Fibroblast of upper back skin (primary cell): ENCODE measurements at places on chromosomes 2 and 18.

DNA sequence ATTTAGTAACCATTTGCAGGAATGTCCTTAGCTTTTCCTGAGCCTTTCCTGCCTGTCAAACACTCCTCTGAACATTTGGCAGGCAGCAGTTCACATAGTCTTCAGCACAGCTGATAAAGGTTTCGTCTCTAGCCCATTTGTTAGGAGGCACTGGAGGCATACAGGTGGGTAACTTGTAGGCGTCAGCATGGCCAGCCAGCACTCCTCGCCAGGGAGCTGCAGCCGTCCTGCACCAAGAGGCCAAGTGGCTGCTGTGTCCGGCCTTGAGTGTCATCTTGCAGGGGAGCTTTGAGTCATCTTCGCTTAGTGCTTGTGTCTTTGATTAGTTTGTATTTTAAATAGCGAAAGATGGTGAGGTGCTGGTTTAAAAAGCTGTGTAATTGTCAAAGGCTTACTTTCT is 120.3 kb upstream of the NFATC1 start:
- no peak for DNase-seq

DNA sequence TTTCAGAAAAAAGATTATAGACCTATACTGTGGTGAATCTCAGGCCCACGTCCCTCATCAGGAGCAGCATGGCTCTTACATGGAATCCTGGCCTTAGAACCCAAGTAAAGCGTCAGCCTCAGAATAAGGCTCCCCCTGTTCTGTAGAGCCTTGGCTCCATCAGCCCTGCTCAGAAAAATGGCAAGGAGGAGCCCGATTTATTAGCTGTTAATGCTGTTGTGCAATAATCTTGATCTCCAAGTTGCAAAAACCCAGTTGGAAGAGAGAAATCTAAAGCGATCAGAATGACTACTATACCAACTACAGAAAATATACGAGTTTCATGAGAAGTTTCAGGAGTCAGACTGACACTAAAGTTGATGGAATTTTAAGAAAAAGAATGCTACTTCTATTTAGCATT is 35.6 kb upstream of the CTAGE1 start:
- DNase-seq, result no peak

- DNase-seq, result peak; percentile 39
Observed at GRCh38 chr2:205133544-205133943, 548.8 kb upstream of the NRP2 start.

GRCh38 chr2:120231564-120231973 is 8.4 kb upstream of the TMEM185B start:
- no peak for DNase-seq

- no peak for DNase-seq
Observed at GRCh38 chr2:128421286-128421685, 102.6 kb upstream of the HS6ST1 start.

- peak; percentile 28 for DNase-seq
Observed at GRCh38 chr18:40168026-40168425, 1787.0 kb upstream of the PIK3C3 start.

DNA sequence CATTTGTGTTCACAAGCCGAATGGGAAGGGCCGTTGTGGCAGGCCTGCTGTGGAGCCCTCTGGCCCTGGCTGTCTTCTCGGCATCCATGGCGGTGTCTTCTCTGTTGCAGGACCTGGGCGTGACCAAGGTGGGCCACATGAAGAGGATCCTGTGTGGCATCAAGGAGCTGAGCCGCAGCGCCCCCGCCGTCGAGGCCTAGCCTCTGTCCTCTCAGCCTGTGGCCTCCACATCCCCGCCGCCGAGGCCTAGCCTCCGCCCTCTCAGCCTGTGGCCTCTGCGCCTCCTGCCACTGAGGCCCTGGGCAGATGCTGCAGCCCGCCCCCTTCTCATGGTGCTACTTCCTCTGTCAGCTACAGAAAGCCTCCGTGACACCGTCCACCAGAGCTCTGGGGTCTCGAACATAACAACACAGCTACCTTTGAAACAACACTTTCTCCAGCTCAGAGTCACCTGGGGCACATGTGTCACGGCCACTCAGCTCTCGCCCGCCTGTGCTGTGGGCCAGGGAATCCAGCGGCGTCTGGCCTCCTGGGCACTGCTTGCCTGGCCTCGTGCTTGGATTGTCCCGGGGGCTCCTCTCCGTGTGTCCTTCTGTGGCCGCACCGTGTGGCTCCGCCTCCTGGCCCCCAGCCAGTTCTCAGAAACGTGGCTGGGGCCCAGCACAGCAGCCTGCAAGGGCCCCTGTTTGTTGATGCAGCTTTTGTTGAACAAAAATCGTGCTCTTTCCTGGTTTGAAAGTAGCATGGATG is 97.1 kb downstream of the USP40 start:
- no peak for DNase-seq

DNA sequence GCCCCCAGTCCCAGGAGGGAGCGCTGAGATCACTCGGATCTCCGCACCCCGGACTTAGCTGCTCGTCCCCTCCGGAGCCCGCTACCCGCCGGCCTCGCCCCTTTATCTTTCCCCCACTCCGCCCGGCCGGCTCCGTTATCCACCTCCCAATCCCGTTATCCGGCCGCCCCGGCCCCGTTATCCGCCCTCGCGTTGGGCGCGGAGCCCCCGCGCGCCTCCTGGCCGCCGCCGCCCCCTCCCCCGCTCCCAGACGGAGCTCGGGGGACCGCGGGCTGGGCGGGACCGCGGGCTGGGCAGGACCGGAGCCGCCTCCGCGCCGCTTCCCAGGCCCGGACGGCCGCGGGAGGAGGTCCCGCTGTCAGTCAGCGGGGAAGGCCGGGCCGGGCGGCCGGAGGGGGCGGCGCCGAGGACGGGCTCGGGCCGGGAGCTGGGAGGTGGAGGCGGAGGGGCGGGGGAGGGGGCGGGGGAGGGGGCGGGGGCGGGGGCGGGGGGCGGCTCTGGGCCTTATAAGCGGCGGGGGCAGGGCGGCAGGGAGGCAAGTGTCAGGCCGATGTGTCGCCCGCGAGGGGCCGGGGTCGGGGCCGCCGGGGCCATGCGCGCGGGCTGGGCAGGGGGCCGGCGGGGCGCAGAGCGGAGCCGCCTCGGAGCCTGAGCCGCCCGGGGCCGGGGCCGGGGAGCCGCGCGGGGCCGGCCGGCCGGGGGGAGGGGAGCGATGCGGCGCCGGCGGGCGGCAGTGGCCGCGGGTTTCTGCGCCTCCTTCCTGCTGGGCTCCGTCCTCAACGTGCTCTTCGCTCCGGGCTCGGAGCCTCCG is at the start of gene PKDCC:
Gene PKDCC, plus strand, starts transcription at position 534 of the 811 bp plus-strand sequence. Its CDS starts 179 bp downstream, at position 713.
- peak; percentile 88 for DNase-seq

DNA sequence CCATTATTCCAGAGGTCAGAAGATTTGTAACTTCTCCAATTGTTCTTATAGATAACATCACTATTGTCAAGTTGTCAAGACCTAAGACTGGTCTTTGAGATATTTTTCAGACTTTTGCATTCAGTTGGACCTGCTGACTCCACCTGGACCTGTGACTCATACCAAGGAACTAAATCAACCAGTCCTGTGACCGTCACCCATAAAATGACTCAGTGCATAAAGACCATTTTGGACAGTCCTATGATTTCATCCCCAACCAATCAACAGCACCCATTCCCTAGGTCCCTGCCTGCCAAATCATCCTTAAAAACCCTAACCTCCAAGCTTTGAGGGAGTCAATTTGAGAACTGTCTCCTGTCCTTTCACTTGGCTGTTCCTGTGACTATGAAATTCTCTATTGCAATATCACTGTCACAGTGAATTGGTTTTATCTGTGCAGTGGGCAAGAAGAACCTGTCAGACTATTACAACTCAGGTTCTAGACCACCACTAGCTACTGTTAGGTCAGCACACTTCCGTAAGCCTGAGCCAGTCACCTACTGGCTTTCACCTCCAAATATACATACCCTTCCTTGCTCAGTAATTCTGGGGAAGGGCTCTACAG is 17.1 kb downstream of the DPP4 start:
- no peak for DNase-seq

DNA sequence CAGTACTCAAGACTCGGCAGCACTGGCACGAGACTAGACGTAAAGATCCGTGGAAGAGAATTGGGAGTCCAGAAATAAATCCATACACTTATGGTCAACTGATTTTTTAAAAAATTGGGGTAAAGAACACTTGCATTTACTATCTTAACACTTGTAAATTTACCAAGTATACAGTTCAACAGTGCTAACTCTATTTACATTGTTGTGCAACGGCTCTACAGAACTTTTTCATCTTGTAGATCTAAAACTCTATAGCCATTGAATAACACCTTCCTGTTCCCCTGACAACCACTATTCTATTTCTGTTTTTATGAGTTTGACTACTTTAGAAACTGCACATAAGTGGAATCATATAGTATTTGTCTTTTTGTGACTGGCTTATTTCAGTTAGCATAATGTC is 129.4 kb upstream of the SP3 start:
- no peak for DNase-seq

DNA sequence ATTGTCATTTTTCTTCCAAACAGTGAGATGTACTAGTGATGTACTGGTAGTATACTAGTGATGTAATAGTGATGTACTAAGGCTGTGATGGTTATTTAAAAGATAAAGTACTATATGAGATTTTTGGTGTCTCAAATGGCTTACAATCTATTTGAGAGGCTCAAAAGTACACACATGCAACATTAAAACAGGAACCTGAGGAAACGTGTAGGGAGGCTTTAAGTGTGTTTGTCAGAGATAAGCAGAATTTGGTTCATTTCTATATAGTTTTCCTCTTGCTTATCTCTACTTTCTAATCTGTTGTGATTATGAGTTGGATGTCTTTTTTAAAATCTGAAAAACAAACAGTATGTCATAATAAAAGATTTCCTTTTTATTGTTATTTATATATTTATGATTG is 100.9 kb upstream of the SERTAD2 start:
- DNase-seq, result no peak

- DNase-seq, result no peak
Observed at GRCh38 chr2:119180892-119181291, 22.3 kb upstream of the C1QL2 start.

- DNase-seq, result no peak
Observed at GRCh38 chr2:131043199-131044074, 49.8 kb downstream of the FAM168B start.

DNA sequence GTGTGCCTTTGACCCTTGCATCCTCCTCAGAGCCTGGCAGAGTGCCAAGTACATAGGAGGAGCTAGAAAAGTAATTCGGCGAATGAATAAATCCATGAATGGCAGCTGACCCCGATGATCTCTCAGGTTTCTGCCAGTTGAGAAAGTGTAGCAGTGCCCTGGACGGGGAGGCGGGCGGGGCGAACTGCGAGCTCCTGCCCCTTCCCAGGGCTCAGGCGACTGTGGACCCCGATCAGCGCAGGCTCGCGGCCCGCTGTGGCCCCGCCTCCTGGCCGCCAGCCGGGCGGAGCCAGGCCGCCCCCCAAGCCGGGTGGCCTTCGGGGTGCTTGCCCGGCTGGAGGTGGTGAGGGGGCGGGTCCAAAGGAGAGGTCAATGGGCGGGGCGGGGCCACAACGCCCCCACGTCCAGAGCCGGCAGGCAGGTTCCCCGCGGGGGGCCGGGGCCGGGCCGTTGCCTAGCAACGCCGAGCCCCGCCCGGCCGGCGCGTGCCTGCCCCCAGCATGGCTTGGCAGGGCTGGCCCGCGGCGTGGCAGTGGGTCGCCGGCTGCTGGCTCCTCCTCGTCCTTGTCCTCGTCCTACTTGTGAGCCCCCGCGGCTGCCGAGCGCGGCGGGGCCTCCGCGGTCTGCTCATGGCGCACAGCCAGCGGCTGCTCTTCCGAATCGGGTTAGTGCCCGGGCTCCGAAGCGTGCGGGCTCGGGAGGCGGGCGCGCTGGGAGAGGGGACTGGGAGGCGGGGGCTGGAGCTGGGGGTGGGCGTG is 30.6 kb upstream of the TMBIM1 start:
- DNase-seq, result peak; percentile 64
